Mononuclear cell (primary cell): ENCODE measurements at places on chromosomes 12 and 14. TPM values are rescaled to one million over a fixed set of nuclear protein-coding genes. Genes with fewer than 3 reads are reported as not detected.

The CLEC4E gene
- total RNA-seq = 25.6 TPM

The NGB gene
- total RNA-seq = not detected

The OVCH1 gene
- total RNA-seq = not detected

The PIP4P1 gene
- total RNA-seq = 50.7 TPM

The OAS3 gene
- 17.7 TPM for total RNA-seq

The PRH2 gene
- not detected for total RNA-seq

The PLEK2 gene
- total RNA-seq = 3.9 TPM

The RIPK3 gene
- total RNA-seq = 9.9 TPM

The FAM181A gene
- total RNA-seq = not detected

The ZNF384 gene
- total RNA-seq = 23.2 TPM

The GUCY2C gene
- not detected for total RNA-seq

The SLCO1A2 gene
- total RNA-seq = under 0.01 TPM

The SMOC1 gene
- under 0.01 TPM for total RNA-seq

The SBNO1 gene
- total RNA-seq = 43.6 TPM

The VWF gene
- total RNA-seq = 0.63 TPM

The KRT85 gene
- total RNA-seq = not detected

The STYK1 gene
- 0.10 TPM for total RNA-seq

The DIO2 gene
- not detected for total RNA-seq

The CACNA2D4 gene
- 17.2 TPM for total RNA-seq

The DNAI7 gene
- total RNA-seq = 0.10 TPM

The ACOT6 gene
- not detected for total RNA-seq

The CCND2 gene
- total RNA-seq = 60.7 TPM

The SMIM41 gene
- 0.42 TPM for total RNA-seq

The ZC2HC1C gene
- total RNA-seq = not detected

The GPR135 gene
- total RNA-seq = 0.63 TPM

The NINJ2 gene
- total RNA-seq = 8.4 TPM

The LTB4R2 gene
- 12.6 TPM for total RNA-seq

The FRMD6 gene
- total RNA-seq = 1.0 TPM

The TAS2R20 gene
- total RNA-seq = 2.6 TPM

The KRT74 gene
- total RNA-seq = 0.10 TPM

The LAG3 gene
- total RNA-seq = 0.31 TPM

The SDR9C7 gene
- total RNA-seq = not detected

The BEGAIN gene
- 0.73 TPM for total RNA-seq

The SDS gene
- 0.52 TPM for total RNA-seq

The NKX2-1 gene
- not detected for total RNA-seq

The IGF1 gene
- not detected for total RNA-seq

The CYP46A1 gene
- 0.10 TPM for total RNA-seq

The DIO3 gene
- total RNA-seq = not detected

The RD3L gene
- total RNA-seq = 0.21 TPM

The TMTC1 gene
- total RNA-seq = 3.8 TPM

The MUCL1 gene
- total RNA-seq = not detected

The RHEBL1 gene
- total RNA-seq = 2.5 TPM

The PDE3A gene
- total RNA-seq = 1.3 TPM

The DHRS1 gene
- 10.4 TPM for total RNA-seq

The FAM90A1 gene
- not detected for total RNA-seq

The BCL11B gene
- total RNA-seq = 101 TPM

The OASL gene
- total RNA-seq = 18.5 TPM

The HCFC2 gene
- 23.4 TPM for total RNA-seq
